AG04449 (cell line): ENCODE measurements at places on chromosomes 5 and 9.

GRCh38 chr5:168776070-168776469 is 196.9 kb upstream of the PANK3 start:
- no peak for DNase-seq

DNA sequence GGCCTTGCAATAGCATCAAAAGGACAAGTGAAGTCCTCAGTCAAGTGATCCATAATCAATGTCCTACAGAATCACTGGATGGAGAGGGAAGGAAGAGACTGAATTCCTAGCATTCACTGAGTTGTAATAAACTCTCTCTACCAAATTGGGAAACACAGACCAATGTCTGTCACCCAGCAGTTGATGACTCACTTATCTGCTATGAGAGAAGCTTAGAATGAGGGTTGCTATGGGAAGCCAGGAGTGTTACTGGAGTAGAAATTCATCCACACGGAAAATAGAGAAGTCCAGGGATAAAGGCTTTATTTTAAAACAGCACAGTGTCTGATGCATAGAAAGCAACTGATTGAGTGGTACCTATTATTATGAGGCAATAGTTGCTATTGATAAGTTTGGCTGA is 407.4 kb downstream of the BRINP1 start:
- peak; percentile 29 for DNase-seq

DNA sequence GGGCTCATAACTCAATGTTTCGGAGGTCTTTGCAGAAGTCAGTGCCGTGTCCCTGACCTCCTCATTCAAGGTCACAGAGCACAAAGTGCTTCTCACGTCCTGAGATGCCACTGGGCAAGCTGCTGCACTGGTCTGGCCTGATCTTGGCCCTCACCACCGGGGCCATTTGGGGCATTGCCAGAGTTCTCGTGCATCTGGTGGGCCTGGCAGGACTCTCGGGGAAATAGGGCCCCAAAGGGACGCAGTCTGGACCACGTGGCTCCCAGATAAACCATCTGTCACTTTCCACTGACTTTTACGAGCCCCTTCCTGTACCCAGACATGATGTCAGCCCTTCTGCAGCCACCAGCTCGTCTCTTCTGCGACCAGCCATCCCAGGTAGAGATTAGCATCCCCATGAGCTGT is 54.8 kb downstream of the HRH2 start:
- no peak for DNase-seq

DNA sequence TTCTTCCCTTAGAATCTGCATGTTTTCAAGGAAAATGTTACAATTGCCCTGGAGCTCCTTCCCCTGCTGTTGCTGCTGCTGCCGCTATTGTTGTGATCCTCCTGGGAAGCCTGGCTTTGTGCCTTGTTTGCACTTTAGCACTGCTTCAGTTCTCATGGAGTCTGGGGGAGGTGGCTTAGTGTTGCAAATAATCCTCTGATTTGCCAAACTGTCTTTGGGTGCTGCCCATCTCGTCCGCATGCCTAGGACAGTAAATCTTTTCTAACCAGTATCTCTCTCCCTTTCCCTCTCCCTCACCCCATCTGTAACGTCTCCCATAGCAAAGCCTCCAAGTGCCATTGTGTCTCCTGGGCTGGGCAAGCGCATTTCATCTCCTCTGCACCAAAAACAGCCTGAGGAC is 30.3 kb downstream of the FAM240B start:
- no peak for DNase-seq

GRCh38 chr5:123090661-123091297 is 1.7 kb downstream of the PRDM6 start:
- no peak for DNase-seq

DNA sequence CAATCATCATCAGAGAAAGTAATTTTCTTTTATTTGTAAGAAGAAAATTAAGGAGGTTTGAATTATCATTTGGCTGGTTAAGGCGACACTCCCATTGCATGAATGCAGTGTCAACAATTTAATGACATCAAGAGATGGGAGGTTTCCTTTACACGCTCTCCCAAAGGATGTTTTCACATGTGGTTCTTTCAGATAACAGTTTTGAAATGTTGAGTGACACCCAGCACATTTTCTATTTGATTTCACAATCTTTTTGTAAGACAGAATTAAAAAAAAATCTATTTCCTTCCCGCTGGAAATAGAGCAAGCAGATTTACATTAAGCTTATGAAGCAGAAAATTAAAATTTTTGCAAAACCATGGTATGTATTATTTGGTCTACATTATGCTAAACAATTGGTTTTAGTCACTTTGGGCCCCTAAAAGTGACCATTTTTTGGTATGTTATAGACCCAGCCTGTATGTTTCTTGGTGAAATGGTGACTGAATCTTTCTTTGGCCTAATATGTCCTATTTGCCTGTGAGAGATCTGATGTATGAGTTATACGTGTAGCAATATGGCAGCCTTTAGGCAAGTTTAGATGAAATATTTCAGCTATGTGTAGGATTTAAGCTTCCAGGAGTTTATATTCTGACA is 18.9 kb upstream of the ANKRD55 start:
- DNase-seq: no peak

GRCh38 chr5:35518104-35518503 is 99.6 kb upstream of the SPEF2 start:
- DNase-seq: no peak

GRCh38 chr9:123749580-123750202 is 180.2 kb downstream of the DENND1A start:
- DNase-seq: no peak
